ENCODE measurements at places on chromosomes 16 and 17.

DNA sequence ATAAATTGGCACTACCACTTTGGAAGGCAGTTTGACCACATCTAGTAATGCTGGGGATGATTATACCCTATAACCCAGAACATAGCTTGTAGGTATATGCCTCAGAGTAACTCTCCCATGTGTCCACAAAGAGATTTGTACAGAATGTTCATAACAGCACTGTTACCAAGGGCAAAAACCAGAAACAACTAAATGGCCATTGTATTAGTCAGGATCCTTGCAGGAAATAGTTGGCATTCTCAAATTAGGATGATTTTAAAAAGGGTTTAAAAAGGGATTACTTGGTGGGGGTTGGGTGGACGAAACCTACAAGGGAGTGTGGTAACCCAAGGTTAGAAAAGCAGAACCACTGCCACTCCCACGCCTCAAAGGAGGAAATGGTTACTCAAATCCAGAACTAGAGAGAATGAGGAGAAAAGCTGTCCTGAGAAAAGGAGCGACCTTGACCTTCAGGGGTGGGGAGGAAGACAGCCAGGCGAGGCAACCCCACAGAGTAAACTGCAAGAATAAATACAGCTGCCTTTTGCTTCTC lies 2.1 kb downstream of the CPPED1 start:
- DNase-seq: peak; percentile 43

DNA sequence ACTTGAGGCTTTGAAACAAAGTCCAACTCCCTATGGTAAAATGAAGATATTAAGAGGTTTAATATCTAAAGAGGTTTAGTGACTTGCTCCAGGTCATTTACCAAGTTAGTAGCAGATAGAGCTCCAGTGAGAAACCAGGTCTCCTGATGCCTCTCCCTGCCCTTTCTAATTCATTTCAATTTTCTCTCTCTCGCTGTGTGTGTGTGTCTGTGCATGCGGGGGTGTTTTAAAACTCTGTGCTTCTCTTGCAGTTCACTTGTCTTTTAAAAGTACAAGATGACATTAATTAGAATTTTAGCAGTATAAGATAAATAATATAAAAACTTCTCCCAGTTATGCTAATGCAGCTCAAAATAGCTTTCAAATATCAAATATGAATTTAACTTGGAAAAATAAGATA lies 8.2 kb upstream of the ZP2 start:
- no peak for DNase-seq

GRCh38 chr16:2023092-2024031 lies 3.3 kb upstream of the NHERF2 start:
- peak; percentile 94 for DNase-seq

GRCh38 chr17:55175788-55176427 lies 88.9 kb upstream of the HLF start:
- DNase-seq: no peak

DNA sequence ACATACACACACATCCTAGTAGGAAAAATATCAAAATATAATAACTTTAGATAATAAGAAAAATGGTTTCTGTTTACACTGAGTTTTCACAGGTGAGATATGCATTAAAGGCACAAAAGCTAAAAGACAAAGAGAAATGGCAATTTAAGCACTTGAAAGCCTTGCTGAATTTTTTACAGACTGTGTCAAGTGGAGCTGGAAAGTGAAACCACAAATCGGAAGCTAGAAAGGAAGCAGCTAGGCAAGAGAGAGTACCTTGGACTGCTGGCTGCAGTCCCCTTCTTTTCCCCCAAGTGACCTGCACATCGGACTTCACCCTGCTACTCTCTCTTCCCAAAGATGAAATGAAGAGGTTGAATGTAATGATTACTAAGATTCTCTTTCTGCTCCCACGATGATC lies 135.1 kb downstream of the CDH13 start:
- no peak for DNase-seq

DNA sequence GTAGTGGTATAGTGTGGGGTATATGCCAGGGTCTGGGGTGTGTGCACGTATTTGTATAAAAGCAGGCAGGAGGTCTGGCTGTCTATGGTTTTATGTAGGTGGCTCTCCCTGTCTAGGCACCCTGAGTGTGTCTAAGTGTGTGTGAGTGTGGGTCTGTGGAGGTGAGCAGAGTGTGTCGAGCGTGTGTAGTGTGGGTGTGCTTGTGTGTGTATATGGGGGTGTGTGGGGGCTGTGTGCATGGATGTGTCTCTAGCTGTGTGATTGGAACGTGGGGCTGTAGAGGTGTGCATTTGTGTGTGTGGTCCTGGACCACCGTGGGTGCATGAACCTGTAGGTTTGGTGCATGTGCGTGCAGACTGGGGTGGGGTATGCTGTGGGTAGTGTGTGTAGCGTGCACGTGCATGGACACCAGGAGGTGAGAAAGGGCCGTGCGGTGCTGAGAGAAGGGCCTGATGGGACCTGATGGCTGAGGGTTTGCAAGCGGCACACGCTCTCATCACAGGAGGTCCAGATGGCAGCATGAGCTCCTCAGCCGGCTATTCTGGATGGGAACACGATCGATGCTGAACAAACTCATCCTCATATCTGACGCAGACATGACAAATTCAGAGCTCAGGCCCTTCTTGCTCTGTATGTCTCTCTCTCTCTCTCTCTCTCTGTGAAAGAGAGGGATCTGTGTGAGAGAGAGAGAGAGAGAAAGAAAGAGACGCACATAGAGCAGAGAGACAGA lies 27.7 kb downstream of the SPACA3 start:
- DNase-seq: no peak

DNA sequence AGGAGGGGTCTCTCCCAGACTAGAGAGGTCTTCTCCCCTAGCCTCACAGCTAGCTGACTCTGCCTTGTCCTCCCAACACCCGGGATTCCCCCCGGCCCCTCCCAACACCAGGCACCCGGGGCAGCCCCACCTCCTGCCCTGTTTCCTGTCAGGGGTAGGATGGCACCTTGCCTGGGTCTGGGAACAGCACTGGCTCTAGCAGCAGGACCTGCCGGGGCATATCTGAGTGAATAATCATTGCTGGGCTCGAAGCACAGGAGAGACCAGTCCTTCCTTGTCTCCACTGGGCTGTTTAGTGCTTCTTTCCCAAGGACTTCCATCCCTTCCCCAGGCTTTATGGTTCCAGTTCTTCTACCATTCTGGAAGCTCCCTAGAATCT lies 25.7 kb downstream of the MINK1 start:
- DNase-seq: no peak

- DNase-seq: no peak
Measured at GRCh38 chr16:49810831-49811230, 45.1 kb downstream of the ZNF423 start.

- no peak for DNase-seq
Measured at GRCh38 chr16:82641336-82641984, 14.7 kb downstream of the CDH13 start.

DNA sequence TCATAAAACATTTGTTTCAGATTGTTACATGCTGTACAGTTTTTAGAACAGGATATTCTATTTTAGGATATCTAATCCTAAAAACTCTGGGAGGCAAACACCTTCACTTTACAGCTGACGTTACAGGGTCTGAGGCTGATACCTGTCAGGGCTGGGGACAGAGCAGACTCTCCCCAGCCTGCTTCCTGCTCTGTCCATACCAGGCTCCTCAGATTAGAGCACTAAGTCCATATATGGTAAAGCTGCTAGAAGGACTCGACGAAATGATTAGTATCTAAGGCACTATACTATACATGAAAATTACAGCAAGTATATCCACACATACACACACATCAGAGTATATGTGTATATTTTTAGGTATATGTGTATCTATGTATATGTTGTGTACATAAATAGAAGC lies 125.2 kb downstream of the ZFHX3 start:
- DNase-seq: no peak

- no peak for DNase-seq
Measured at GRCh38 chr17:69489313-69489712, 74.8 kb downstream of the MAP2K6 start.

Measured in tibial nerve (tissue), 4 donors.